ENCODE measurements at places on chromosomes 4 and X. TPM values are rescaled to one million over a fixed set of nuclear protein-coding genes. Genes with fewer than 3 reads are reported as not detected.

Gene TASL
- not detected for total RNA-seq

Gene CDS1
- under 0.01 TPM for total RNA-seq

Gene CTAG1A
- not detected for total RNA-seq

Gene NOX1
- total RNA-seq, result not detected

Gene LGI2
- total RNA-seq, result under 0.01 TPM

Gene POU4F2
- not detected for total RNA-seq

Gene GPR119
- total RNA-seq, result not detected
